ENCODE measurements at places on chromosomes 12 and 14.

- no peak for DNase-seq
Measured at GRCh38 chr12:82721726-82722125, 35.0 kb downstream of the TMTC2 start.

- no peak for DNase-seq
Measured at GRCh38 chr12:125824276-125824675, 759.0 kb downstream of the AACS start.

DNA sequence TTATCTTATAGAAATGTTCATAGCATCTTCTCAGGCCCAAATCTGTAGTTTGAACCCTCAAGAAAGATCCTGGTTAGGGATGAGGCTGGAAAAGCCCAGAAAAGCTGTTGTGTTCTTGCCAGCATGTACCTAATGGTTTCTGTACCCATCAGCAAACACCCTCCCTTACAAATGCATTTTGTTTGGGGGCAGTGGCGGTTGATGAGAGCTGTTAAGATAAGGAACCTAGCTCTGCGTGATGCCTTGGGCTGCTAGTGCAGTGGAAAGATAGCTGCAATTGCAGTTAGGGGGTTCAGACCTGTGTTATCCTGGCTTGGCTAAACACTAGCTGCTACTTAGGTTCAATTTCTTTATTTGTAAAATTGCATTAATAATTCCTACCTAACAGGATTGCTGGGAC, 3.6 kb downstream of the TPH2 start:
- no peak for DNase-seq

- no peak for DNase-seq
Measured at GRCh38 chr12:50187084-50187900, 20.1 kb upstream of the CERS5 start.

DNA sequence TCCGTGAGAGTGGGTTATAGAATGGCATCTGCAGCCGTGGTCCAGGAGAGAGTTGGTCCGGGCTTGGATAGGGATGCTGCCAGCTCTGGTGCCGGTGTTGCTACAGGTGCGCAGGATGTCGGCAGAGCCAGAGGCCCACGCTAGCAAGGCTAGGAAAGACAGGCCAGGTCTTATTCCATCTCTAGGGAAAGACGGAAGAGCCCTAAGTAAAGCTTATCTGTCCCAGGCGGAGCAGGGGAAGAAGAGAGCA, 485 bp upstream of the PSME1 start:
- no peak for DNase-seq

Measured in activated T-helper 1 cell treated with Interleukin-2 at 50 U/mL for 16 hours (primary cell).